AG04449 (cell line): ENCODE measurements at places on chromosomes 7 and 10.

DNA sequence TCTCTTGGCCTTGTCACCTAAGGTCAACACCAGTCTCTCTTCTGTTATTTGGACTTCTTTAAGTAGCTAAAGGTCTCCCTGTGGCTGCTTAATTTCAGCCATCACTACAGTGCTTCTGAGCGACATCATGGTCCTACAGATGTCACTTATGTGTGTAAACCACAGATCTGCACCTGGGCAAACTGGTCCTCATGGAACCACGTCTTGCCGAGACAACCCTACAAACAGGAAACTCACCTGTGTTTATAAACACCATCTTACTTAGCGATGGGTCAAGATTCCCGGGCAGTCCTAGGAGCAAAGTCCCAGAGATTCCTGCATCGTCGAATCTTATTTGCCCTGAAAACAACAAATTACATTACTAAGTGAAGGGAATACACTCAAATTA is 27.8 kb downstream of the KLF6 start:
- no peak for DNase-seq

- no peak for DNase-seq
Observed at GRCh38 chr10:100013621-100014020, 3.9 kb upstream of the DNMBP start.

GRCh38 chr7:134034652-134035051 is 92.5 kb upstream of the LRGUK start:
- DNase-seq: no peak

DNA sequence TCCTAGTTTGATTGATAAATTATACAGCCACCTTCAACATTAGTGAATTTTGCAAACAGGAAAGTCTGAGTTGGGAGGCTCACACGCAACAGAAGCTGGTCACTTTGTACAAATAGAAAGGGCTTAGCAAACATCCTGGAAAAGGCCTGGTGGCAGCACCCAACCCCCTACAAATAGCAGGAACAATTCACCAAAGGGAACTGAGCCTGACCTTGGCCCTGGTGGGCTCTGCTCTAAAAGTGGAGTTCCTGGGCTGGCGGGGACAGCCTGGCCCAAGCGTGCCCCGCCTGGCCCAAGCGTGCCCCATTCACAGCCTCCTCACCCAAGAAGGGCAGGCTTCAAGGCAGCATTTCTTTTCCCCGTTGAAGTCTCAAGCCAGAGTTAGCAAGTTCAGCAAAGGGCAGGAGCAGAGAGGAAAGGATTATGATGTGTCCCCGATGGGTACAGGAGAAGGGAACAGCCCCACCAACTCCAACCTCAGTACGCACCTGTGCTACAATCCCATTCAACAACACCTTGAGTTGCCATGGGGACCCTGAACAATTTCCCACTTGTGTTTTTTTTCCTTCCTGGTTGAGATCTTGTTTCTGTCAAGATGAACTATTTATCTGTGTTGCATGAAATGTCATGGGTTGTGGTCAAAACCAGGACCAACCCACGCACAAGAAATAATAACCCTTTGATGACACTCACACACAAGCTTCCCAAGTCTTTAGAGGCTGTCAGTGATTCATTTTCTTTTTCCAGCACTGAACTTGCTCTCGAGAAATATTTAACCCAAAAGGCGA is 43.4 kb downstream of the RGS10 start:
- DNase-seq: no peak

DNA sequence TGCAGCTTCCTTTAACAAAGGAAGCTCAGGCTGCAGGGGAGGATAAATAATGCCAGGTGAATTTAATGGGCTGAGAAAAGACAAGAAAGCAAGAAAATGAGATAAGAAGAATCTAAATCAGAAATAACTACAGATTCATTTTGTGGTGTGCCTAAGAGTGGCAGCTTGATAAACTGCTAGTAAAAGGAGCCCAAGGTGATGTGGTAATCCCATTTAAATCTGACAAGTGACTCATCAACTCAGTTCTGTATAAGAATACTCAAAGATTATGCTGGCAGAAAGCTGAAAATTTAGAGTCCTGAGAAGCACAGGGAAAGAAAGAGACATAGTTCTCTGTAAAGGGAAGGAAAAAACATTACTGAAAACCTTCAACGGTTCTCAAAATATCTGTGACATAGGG is 109.4 kb upstream of the PDE1C start:
- no peak for DNase-seq

- no peak for DNase-seq
Observed at GRCh38 chr10:15353471-15354017, 17.5 kb downstream of the FAM171A1 start.

GRCh38 chr10:44032216-44032615 is 352.7 kb downstream of the CXCL12 start:
- DNase-seq: no peak

DNA sequence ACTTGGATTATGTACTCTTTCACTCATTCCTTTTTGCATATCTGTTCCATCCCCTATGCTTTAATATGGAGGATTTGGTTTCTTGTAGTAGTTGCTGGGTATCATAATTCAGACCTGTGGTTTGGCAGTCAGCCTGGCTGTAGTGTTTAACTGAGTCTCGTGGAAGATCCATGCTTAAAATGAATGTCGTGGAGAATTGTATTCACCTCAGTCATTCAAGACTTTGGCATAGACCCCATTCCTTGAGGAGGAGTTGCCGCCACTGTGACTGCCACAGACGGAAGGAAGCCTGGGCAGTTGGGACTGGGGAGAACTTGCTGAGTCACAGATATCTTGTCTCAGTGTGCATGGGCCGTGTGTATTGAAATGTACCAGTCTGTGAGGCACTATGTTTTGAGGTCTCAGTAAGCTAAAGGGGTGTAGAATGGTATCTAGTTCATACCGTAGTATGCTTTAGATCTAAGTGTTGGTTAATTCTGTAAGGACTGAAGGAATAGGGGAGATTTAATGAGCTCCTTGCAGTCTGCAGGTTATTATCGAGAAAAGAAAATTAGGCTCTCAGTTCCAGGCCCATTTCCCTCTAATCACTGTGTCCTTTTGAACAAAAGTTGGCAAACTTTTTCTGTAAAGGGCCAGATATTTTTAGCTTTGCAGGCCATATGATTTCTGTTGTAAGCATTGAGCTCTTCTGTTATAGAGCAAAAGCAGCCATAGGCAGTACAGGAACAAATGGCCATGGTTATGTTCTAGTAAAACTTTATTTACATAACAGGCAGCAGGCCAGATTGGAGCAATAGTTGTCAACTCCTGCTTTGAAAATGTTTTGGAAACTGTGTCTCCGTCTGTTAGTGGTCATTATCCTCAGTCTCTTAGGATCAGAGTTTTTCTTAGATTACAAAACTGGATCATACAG is 76.8 kb downstream of the TPST1 start:
- DNase-seq: peak; percentile 97

- DNase-seq: no peak
Observed at GRCh38 chr7:37510043-37510634, 61.5 kb upstream of the ELMO1 start.

DNA sequence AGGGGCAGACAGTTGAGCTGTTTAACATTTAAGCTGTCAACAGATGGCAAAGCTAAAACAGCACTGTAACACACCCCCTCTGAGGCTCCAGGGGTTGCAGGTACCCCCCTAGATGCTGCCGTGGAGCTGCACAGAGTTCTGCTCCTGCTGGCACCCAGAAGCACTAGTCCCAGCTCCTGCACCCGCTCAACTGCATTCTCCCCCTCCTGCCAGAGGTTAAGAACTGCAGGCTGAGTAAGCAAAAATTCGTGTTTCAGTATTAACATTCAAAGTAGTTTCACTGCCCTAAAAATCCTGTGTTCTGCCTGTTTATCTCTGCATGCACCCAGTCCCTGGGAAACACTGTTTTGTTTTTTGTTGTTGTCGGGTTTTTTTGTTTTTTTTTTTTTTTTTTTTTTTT is 790.8 kb upstream of the KCND2 start:
- no peak for DNase-seq

DNA sequence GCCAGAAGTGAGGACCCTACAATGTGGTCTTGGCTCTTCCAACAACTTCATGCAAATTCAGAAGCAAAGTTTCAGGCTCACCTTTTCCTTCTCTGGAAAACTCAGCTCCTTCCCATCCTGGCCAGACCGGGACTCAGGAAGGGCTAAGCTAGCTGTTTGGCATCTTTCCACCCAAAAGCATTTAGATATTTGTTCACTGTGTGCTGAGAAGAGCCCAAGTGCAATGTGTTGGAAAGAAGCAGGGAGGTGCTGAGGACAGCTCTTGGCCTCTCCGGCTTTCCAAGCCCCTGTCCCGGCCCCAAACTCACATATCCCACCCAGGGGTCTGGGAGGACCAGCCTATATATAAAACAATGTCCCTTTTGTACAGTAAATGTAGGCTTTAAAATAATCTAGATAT is 44.5 kb downstream of the MKI67 start:
- DNase-seq: no peak
